ENCODE measurements at places on chromosomes 5 and 9.

DNA sequence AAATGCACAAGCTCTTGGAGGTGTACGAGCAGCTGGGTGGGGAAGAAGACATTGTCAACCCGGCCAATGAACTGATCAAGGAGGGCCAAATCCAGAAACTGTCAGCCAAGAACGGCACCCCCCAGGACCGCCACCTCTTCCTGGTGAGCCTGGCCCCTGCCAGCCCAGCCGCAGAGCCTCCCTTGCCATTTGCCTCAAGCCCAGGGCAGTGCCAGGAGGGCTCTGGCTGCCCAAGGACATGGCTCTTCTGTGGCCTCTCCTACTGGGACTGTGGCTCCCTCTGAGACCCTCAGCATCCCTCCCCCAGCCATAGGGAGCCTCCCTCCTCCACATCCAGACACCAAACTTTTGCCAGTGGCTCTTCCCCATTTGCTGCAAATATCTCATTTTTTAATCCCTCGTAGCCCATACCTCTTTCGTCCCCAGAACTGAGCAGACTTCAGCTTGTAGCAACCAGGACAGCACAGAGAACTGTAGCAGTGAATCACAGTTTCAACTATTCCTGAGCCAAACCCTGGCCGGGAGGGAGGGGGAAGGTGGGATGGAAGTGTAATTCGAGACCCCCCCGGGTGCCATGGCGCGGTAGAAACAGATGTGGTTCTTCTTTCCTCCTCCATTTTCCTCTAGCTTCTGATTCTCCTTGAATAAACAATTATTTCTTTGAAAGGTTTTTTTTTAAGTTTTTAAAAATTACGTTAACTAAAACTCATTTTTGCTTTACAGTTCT, 44.5 kb upstream of the SUSD3 start:
- no peak for DNase-seq

- DNase-seq: no peak
These were observed 852 bp downstream of the IL9 start for GRCh38 chr5:135894789-135895188.

- no peak for DNase-seq
These were observed 48.2 kb downstream of the CHD1 start for GRCh38 chr5:98880598-98880997.

GRCh38 chr5:123427281-123427680, 4.1 kb upstream of the CEP120 start:
- no peak for DNase-seq

GRCh38 chr9:132662152-132662945, 7.4 kb downstream of the DDX31 start:
- DNase-seq: no peak

DNA sequence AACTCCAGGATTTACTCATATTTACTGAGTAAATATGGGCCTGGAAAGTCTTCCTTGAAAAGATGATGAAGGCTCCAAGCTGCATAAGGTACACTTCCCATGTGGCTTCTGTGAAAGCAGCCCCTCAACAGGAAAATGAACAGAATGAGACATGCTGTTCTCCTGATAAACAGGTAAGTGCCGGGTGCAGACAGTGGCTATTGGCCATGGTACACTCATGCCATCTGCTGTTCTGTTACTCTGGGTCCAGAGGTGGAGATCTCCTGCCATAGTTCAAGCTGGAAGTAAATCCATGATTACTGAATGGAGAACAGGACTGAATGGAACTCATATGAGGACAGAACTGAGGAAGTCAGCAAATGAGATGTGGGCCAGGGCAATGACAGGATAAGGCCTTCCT, 103.6 kb downstream of the SLIT3 start:
- peak; percentile 32 for DNase-seq

DNA sequence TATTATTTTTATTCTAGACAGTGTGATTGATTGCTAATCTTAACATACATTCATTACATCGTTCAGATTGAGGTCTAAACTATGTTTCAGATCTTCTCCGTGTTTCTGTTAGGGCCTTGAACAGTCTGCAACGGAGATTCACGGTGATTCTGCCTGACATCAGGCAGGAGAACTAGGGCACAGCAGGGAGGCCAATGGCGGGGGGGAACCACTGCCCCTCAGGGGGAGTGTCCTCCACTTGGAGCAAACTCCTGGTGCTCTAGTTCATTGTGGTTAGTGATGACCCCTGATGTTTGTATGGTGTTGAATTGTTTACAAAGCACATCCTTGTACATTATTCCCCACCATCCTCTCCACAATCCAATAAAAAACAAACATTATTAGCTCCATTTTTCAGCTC, 173.5 kb downstream of the ZNF608 start:
- no peak for DNase-seq

DNA sequence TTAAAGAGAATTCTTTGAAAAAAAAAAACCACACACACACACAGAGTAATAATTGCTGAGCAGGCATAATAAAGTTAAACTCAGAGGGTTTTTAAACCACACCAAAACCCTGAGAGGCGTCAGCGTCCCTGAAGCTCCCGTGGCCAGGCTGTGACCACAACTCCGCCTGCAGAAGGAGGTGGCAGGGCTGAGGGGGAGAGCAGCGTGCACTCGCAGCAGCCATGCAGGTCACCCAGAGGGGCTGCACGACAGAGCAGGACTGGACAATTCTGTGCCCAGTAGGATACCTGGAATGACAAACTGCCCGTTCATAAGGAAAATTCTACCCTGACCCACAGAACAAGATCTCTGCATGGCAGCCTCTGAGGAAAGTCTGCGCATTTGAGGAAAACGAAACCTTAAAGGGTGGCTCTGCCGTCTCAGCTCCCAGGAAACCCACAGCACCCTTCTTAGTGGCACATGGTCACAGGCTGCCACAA, 44.0 kb downstream of the ROR2 start:
- no peak for DNase-seq

- DNase-seq: no peak
These were observed 309.3 kb downstream of the KIAA0825 start for GRCh38 chr5:94309141-94309540.

DNA sequence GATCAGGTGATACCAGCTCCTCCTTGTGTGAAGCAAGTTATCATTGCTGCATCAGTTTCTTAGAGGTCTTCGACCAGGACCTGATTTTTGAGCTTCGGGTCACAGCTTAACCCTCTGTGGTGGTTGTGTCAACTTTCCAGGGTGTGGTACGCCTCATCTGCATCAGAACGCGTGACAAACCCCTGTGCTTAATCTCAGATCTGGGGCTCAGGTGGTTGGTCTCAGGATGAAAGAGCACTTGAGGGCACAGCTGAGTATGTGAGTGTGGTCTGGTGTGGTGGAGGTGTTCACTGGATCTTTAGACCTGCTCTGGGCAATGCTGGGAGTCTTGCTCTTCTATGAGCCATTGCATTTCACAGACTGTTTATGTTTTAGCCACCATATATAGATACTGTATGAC, 64.1 kb downstream of the OSTF1 start:
- DNase-seq: no peak

- no peak for DNase-seq
These were observed 37.0 kb downstream of the CXXC5 start for GRCh38 chr5:139684881-139685749.

- no peak for DNase-seq
These were observed 82.2 kb upstream of the NFIB start for GRCh38 chr9:14396171-14396570.

DNA sequence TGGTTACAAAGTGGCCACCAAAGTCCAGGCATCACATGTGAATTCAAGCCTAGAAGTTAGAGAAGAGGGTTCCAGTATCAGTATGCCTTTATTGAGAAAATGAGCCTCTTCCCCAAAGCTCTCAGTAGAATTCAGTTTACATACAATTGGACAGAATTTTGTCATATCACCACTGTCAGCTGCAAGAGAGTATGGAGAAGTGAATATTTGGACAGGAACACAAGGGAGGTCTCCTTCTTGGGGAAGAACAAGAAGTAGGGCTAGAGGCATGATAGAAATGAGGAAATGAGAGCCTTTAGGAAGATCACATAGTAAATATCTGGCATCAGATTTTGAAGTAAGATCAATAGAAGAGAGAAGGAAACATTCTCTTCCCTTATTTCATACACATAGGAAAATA, 27.8 kb upstream of the VLDLR start:
- DNase-seq: no peak

Data from fibroblast of the aortic adventitia (primary cell).